ENCODE measurements at places on chromosomes 12 and 14. TPM values are rescaled to one million over a fixed set of nuclear protein-coding genes. Genes with fewer than 3 reads are reported as not detected.

AJUBA gene
- total RNA-seq: 4.7 TPM

- DNase-seq: no peak
Measured at GRCh38 chr14:30185832-30186231, 258.2 kb upstream of the PRKD1 start.

GRCh38 chr14:96221841-96222240, 17.2 kb downstream of the BDKRB2 start:
- no peak for DNase-seq

DNA sequence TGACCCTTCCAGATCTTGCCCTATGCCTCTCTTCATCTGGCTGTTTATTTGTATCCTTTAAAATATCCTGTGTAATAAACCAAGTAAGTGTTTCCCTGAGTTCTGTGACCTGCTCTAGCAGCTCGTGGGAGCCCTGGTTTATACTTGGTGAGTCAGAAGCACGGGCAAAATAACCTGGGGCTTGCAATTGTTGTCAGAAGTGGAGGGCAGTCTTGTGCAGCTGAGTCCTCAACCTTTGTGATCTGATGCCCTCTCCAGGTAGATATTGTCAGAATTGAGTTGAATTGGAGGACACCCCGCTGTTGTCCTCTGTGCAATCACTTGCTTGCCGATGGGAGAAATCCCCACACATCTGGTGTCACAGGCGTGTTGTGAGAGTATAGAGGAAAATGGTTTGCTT, 62.5 kb upstream of the PRICKLE1 start:
- DNase-seq: no peak

GRCh38 chr12:1857086-1857485, 36.7 kb downstream of the LRTM2 start:
- no peak for DNase-seq

Measured in mucosa of descending colon (tissue), 3 donors.